ENCODE measurements at places on chromosomes 13 and 19.

GRCh38 chr19:7520131-7521051 lies 2.0 kb upstream of the MCOLN1 start:
- no peak for DNase-seq

GRCh38 chr13:47904891-47905290 lies 96.2 kb downstream of the SUCLA2 start:
- DNase-seq = no peak

GRCh38 chr19:40413291-40413845 lies at the start of gene PRX:
TSS of gene PRX (minus strand) at chr19:40413378. CDS start at chr19:40407932, 5,446 bp downstream.
- DNase-seq = no peak

GRCh38 chr19:17061691-17062090 lies 13.6 kb downstream of the HAUS8 start:
- no peak for DNase-seq

GRCh38 chr19:1213391-1214286 lies 8.1 kb downstream of the STK11 start:
- DNase-seq = no peak

Data from stimulated activated CD8-positive, alpha-beta memory T cell treated with anti-CD3 and anti-CD28 coated beads, Interleukin-4, amount 100 ng/mL, for 1 hour (primary cell).